ENCODE measurements at places on chromosomes 7 and 10.
A peak's percentile ranks its signal among the peaks of the same experiment; 100 is the strongest.

GRCh38 chr10:112843623-112844022, 106.4 kb upstream of the TCF7L2 start:
- no peak for DNase-seq
- peaks cover 21% of the 10 kb centered on the region for H3K36me3 ChIP-seq
- no peak overlapping the region for H3K4me3 ChIP-seq
- H3K4me1 ChIP-seq: no peaks in the 10 kb centered on the region
- H3K27ac ChIP-seq: no peak overlapping the region

GRCh38 chr10:43606323-43607198, at the start of gene ZNF485:
TSS of gene ZNF485 (plus strand) at chr10:43606438. CDS start at chr10:43607051, 613 bp downstream.
- peak within 1 kb of the TSS; percentile 86 for H3K27ac ChIP-seq
- H3K36me3 ChIP-seq: peaks cover 43% of the 10 kb centered on the region
- DNase-seq: peak; percentile 78
- H3K4me1 ChIP-seq: peaks cover 35% of the 10 kb centered on the region
- H3K4me3 ChIP-seq: peak within 1 kb of the TSS; percentile 81

DNA sequence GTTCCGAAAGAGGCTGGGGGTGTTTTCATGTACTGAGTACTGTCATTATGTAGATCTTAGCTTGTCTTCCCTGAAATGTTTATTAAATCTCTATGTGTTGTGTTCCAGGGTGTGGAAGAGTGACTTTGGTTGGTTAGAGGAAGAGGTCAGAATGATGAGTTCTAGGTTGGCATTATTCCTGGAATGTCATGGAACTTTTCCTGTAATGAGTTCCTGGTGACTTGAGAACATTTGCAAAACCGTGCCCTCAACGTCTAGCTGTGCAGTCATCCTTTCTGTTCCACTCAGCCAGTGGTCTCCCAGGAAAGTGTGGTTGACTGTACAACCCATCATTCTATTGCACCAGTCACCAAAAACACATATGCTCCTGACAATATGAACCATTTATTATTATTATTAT, 129.6 kb downstream of the BICC1 start:
- H3K27me3 ChIP-seq: peaks cover 8% of the 10 kb centered on the region
- no peak for DNase-seq
- no peaks in the 10 kb centered on the region for H3K36me3 ChIP-seq
- H3K4me1 ChIP-seq: no peaks in the 10 kb centered on the region
- no peak overlapping the region for H3K4me3 ChIP-seq

- H3K27ac ChIP-seq: no peak overlapping the region
- no peaks in the 10 kb centered on the region for H3K36me3 ChIP-seq
- DNase-seq: no peak
- H3K4me1 ChIP-seq: no peaks in the 10 kb centered on the region
Measured at GRCh38 chr10:33273295-33274002, 61.0 kb downstream of the NRP1 start.

GRCh38 chr10:43222210-43222720, 44.6 kb downstream of the RASGEF1A start:
- H3K36me3 ChIP-seq: no peaks in the 10 kb centered on the region
- no peak overlapping the region for H3K4me3 ChIP-seq
- H3K27me3 ChIP-seq: peaks cover 2% of the 10 kb centered on the region
- no peak overlapping the region for H3K27ac ChIP-seq
- H3K4me1 ChIP-seq: peaks cover 26% of the 10 kb centered on the region
- DNase-seq: no peak

GRCh38 chr7:100441641-100442535, 5.6 kb upstream of the PPP1R35 start:
- no peaks in the 10 kb centered on the region for H3K36me3 ChIP-seq
- no peaks in the 10 kb centered on the region for H3K27me3 ChIP-seq
- no peak overlapping the region for H3K4me3 ChIP-seq
- no peak overlapping the region for H3K27ac ChIP-seq
- H3K4me1 ChIP-seq: peaks cover 13% of the 10 kb centered on the region

Measured in activated CD8-positive, alpha-beta T cell treated with anti-CD3 and anti-CD28 coated beads for 36 hours (primary cell).